ENCODE measurements at places on chromosomes 5 and 9.
A peak's percentile ranks its signal among the peaks of the same experiment; 100 is the strongest.

DNA sequence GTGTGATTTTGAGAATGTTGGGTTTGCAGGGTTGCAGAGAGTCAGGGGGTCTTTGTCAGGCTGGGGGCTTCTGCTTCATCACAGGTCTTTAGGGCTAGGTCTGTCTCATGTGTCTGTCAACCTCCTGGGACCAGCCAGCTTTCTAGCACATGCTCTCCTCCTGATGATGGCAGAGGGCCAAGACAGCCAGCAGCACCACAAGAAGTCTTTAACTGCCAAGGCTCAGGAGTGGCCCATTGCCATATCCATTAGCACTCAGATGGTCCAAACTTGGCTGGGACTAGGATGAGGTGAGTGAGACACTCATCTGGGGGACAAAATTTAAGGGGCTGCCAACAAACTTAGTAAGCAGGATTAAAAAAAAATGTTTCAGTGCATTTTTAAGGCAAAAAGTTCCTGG is 384.2 kb upstream of the CDH10 start:
- DNase-seq, result no peak

DNA sequence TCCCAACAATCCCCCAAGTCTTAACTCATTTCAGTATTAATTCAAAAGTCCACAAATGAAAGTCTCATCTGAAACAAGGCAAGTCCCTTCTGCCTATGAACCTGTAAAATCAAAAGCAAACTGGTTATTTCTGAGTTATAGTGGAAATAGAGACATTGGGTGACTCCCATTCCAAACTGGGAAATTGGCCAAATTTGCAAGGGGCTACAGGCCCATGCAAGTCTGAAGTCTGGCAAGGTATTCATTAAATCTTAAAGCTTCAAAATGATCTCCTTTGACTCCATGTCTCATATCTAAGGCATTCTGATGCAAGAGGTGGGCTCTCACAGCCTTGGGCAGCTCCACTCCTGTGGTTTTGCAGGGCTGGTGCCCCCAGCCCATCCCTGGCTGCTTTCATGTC is 167.9 kb downstream of the HTR1A start:
- DNase-seq, result no peak

DNA sequence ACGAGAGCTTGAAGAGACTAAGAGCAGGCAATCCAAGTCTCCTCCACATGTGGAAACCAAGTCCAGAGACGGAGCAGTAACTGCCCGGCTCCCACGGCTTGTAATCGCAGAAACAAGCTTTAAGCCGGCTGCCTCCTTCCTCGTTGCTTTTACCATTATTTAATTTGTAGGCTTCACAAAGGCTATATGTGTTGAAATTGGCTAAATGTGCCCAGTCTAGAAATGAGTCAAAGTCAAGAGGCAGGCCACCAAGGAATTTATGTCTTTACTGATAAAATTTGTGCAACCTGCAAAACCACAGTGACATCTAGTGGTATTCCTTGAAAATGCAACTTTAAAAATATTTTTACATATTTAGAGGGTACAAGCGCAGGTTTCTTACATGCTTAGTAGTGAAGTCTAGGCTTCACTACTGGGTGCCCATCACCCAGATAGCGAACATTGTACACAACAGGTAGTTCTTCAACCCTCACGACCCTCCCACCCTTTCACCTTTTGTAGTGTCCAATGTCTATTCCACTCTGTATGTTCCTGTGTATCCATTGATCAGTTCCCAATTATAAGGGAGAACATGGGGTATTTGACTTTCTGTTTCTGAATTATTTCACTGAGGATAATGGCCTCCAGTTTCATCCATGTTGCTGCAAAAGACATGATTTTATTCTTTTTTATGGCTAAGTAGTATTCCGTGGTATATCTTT is 33.5 kb upstream of the EBF1 start:
- peak; percentile 27 for DNase-seq

DNA sequence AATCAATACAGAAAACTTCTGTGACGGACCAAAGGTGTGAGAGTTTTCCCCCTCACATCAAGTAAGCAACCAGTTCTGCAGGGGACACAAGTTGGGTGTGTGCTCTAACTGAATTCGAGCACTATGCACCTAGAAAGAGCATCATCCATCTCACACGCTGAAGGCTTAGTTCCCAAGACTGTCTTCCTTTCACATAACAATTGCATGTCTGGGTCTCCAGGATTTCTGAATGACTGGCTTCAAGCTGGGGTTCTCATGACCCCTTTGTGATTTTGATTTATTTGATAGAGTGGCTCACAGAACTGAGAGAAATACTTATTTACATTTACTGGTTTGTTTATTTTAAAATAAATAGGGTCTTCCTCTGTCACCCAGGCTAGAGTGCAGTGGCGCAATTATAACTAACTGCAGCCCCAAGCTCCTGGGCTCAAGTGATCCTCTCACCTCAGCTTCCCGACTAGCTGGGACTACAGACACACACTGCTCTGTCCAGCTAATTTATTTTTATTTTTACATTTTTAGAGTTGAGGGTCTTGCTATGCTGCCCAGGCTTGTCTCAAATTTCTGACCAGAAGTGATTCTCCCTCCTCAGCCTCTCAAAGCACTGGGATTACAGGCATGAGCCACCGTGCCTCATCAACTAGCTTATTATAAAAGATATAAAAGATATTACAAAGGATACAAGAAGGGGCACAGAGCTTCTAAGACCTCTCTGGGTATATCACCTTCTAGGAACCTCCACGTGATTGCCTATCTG is 316.7 kb upstream of the CDH12 start:
- DNase-seq, result no peak

DNA sequence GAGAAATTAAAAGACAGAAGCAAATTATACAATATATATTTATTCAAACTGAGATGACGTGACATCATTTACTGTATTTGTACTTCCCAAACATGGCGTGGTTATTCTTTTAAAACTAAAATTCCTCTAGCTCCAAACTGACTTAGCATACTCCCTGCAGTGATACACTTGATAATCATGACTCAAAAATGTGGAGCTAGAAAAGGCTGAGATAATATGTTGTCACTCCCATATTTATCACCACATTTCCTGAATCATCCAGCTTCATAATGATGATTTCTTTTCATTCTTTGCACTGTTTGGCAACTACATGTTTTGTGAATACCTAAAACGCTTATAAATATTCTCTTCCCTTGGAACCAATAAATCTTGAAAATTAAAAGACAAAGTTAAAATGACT is 341.0 kb downstream of the EBF1 start:
- no peak for DNase-seq

DNA sequence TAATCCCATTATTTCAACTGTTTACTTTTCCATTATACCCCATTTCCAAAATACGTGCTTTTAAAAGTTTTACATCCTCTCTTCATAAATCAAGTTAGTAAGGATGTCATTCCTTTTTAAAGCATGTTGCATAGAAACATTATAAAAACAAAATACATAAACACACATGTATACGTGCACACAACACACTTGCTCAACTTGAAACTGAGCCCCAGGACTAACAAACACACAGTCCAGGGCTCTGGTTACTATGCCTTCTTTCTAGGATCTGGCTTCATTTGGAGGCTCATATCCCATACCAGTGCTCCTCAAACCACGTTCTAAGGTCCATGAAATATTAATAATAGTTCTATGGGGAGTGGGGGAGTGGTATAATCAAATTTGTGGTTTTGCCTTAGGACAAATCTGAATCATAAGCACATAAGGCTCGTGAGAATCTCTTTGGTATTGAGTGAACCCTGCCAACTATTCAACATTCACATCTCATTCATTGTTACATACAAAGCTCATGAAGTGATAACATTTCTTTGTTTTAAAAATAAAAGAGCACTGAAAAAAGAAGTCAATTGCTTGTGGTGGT is 55.2 kb downstream of the NFIB start:
- no peak for DNase-seq

GRCh38 chr5:81212211-81212751 is 20.8 kb upstream of the CKMT2 start:
- no peak for DNase-seq

DNA sequence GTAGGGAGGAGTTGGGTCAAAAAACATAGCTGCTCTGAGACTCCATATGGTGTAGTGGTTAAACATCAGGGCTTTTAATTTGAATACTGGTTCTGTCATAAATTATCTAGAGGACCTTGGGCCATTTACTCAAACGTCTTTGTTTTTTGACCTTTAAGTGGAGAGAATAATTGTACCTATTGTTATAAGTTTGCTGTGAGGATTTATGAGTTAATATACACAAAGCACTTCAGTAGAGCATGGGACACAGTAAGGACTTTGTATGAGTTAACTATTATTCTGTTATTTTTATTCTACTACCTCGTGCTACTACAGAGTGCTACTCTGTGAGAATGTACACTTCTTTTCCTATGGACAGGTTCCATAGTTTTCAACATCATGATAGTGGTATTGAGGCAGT is 123.7 kb upstream of the TNC start:
- DNase-seq, result no peak

All from frontal cortex (tissue), 4 donors.